RWPE1 (cell line): ENCODE measurements at places on chromosomes 2 and 18.

DNA sequence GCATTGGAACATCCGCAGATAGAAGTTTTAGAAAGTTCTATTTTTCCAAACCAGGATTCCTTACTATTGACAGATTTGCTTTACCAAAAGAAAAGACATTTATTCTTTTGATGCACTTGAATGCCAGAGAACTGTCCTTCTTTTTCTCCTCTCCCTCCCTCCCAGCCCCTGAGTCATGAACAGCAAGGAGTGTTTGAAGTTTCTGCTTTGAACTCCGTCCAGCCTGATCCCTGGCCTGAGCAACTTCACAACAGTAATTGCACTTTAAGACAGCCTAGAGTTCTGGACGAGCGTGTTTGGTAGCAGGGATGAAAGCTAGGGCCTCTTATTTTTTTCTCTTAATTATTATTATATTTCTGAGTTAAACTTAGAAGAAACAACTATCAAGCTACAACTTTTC lies 33.6 kb downstream of the APCDD1 start:
- DNase-seq, result no peak

DNA sequence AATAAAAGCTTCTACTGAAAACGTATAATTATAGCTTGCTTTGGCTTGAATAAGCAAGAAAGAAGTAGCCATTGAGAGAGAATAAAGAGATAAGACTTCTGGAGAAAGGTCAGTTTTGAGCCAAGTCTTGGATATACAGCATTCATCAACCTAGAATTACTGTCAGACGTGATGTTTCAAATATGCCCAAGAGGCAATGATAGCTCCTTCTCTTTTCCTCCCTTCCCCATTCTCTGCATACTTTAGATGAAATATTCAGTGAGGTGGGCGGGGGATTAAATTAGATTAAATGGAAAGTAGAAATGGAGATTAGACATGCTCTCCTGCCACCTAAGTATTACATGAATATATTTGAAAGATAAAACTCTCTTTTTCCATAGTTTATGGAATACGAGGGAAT lies 8.7 kb downstream of the ANTXR1 start:
- no peak for DNase-seq

- DNase-seq, result no peak
These were observed 268.0 kb upstream of the TANK start for GRCh38 chr2:160892204-160892603.

GRCh38 chr2:193566276-193566675 lies 1371.5 kb upstream of the TMEFF2 start:
- DNase-seq, result no peak

GRCh38 chr18:6412933-6413472 lies 1.7 kb downstream of the L3MBTL4 start:
- no peak for DNase-seq

DNA sequence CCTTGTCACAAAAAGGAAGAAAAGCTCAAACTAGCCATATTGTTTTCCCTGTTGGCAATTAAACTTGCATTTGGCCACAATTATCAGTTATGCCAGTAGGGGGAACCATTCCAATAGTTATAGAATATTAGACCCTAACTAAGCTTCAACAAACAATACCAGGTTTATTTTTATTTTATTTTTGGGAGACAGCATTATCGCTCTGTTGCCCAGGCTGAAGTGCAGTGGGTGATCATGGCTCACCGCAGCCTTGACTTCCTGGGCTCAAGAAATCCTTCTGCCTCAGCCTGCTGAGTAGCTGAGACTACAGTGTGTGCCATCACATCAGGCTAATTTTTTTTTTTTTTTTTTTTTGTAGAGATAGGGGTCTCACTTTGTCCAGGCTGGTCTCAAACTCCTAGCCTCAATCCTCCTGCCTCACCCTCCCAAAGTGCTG lies 102.1 kb downstream of the ATAD2B start:
- DNase-seq, result peak; percentile 43

DNA sequence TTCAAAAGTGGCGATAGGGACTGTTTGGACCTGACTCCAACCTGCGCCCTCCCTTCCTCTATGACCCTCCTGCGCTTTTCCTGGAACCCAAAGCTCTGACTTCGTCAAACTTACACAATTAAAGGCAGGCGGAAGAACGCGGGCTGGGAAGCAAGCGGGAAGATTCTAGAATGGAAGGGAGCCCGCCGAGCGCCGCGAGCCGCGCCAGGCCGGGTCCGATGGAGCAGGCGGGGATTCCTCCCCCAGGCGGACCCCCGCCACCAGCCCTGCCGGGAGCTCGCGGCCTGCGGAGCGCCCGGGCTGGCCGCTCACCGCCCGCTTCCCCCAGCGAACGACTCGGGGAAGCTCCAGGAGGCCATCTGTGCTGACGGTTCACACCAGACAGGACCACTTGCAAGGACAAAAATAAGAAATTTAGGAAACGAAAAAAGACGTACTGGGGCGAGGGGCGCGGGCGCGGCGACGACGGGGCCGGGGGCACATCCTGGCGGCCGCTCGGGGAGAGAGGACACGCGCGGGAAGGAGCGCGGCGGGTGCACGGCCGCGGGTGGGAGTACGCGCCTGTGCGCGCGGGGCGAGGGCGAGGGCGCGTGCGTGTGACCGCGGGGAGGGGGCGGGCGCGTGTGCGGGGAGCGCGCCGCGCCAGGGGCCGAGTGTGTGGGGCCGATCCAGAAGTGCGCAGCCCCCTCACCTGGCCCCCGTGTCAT lies 1.1 kb upstream of the SALL3 start:
- DNase-seq, result no peak

DNA sequence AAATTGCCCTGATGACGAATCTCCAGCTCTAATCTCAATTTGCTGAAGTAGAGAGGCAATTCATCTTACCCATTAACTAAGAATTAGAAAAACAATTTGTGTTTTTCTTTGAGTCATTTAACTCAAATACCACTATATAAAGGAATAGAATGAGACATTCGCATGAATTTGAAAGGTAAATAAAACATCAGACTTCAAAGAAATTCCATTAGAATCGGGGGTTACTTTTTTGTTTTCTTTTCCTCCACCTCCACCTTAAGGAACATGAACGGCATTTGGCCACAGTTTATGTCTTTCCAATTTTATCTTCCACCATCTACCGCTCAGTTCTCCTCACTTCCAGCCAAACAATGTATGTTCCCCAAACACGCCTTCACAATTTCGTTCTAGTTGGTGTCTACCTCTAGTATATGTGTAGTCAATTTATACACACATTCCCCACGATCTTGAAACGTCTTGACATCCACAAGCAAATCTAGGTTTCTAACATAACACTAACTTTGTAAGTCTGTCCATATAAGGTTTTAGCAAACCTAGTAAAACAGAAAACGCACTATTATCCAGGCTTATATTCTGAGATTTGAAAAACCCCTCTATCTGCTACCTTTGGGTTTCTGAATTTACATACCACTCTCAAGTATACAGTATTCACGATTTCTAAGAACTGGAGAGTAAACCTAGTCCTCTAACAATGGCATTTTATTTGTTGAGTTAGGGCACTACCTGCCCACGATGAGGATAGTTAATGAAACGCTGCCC lies 1.2 kb upstream of the SMCHD1 start:
- no peak for DNase-seq

DNA sequence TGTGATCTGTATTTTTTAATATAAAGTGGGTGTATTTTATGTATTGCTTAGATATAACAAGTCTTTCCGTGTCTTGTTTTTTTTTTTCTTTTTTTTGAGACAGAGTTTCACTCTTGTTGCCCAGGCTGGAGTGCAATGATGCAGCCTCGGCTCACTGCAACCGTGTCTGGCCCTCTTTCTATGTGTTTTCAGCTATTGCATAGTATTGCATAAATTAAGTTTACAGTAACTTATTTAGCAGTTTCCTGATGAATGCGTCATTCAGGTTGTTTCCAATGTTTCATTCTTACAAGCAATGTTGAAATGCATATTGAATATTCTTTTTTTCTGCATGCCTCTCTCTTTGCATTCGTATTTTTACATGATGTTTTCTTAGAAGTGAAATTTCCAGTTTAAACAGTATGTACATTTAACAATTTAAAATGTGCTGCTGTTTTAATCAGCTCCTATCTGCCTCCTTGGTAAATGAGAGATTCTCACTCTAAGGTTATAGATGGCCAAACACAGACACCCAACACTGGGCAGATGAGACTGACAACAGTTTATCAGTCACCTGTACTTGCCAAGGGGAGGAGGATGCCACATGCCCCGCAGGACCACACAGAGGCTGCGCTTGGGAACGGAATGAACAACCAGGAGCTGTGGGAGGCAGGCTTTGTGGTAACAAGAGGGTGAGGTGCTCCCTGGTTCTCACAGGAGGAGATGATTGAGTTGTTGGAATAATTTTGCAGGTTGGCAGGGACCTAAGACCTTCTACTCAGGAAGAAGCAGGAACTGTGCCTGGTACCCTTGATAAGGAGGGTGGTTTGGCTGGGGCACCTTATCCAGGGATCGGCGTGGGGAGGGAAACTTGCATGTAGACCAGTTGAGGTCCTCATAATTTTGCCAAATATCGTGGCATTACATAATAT lies 7.5 kb downstream of the SLC9A4 start:
- DNase-seq, result no peak
